Activated CD4-positive, alpha-beta T cell treated with anti-CD3 and anti-CD28 coated beads, Interleukin-2, Interleukin-6, amounts not matched to agents 100 ng/mL and 50 ng/mL, durations not matched to agents 16 hours and 8 hours (primary cell): ENCODE measurements at places on chromosomes 6 and 20.

DNA sequence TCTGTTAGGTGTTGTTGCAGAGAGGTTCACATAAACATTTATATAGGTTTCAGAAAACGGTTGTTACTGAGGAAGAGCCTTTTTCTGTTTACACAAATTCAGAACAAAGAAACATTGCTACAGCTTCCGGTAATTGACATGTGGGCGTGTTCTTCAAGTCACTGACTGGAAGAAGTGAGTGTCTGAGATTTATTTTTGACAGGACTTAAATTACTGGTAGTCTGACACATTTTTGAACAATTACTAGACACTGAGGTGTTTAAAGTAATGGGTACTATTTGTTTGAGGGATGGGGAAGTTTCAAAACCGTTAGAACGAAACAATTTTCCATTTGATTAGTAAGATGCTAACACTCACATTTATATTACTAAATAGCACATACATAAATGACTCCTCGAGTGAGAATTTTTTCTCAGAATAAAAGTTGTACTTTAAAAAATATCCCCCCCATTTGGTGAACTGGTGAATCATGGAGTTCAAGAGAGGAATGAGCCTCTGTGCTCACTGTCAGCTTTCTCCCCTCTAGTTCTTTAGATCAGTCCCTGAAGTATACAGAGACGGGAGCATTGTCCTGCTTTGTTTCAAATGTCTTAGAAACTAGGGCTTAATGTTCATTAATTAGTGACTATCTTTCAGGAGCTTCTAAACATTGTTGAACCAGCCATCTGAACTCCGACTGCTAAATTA is 98.7 kb downstream of the TSHZ2 start:
- DNase-seq, result peak; percentile 80

DNA sequence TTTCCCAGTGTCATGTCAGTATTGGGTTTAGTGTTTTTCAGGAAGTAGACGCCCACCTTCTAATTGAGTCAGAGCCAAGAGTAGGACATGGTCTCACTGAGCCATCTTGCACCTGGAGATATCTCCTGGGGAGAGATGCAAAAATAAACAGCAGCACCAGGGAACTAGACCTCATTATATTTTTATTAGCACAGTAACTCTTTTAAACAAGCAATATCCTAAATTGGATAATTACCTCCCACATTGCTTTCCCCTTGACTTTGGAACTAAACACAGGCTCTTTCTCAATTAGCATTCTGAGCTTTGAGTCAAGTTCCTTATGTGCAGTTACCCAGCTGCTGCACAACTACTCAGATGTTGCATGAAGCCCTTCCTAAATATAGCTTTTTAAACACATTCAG is 175.4 kb downstream of the IBTK start:
- no peak for DNase-seq

DNA sequence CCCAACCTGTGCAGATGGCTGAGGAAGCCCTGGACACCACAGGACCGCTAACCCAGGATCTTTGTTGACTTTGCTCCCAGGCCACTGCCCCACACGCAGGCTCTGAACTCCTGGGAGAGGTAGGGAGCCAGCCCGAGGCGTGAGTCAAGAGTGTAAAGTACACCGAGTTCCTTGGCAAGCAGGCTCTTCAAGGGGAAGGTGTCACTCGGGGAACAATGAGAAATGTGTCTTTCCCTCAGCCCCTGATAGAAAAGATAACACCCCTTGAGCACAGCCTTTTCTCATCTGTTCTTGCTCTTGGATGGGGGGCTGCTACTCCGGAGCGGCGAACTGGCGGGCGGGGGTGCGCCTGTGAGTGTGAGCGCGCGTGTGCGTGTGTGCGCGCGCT is 472 bp upstream of the EDN3 start:
- DNase-seq, result no peak

- no peak for DNase-seq
Observed at GRCh38 chr6:147769496-147770087, 261.1 kb downstream of the SAMD5 start.

GRCh38 chr20:34449674-34450592 is 66.3 kb upstream of the DYNLRB1 start:
- no peak for DNase-seq

- no peak for DNase-seq
Observed at GRCh38 chr6:56484669-56485068, 158.0 kb downstream of the DST start.

GRCh38 chr20:20395903-20396568 is 28.1 kb downstream of the INSM1 start:
- no peak for DNase-seq

- peak; percentile 86 for DNase-seq
Observed at GRCh38 chr6:16694781-16695578, 66.3 kb downstream of the ATXN1 start.

DNA sequence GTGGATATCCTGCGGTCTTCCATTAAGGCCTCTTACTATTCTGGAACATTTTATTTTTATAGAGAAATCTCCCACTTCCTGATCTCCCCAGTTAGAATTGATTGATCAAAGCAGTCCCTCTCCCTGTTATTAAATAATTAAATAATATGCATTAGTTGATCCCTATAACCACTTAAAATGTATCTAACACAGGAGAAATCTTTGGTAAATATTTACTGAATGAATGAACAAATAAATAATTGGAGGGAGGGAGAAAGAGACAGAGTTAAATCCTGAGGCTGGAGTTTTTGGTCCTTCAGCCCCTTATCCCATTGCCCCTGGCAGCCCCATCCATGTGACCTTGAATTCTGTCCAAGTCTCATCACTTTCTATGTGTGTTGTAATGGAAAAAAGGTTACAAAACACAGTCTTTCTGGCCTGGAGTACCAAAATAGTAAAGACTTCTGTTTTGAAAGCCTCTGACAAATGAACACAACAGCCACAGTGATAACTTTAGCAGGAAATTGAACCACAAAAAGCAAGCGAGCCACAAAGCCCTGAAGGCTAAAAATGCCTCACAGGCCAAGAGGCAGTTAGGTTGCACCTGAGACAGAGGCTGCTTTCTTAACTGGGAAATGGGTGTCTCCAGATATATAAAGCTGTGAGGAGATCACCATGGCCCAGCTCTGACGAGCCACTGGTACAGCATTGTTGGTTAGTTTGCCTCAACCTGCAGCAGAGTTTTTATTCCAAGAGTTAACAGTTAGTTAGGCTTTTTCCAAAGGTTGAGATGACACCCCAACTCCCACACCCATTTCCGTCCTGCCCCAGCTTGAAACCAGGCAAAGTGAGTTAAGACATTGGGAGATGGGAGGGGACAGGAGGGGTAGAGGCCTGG is 11.3 kb downstream of the NT5E start:
- peak; percentile 71 for DNase-seq

DNA sequence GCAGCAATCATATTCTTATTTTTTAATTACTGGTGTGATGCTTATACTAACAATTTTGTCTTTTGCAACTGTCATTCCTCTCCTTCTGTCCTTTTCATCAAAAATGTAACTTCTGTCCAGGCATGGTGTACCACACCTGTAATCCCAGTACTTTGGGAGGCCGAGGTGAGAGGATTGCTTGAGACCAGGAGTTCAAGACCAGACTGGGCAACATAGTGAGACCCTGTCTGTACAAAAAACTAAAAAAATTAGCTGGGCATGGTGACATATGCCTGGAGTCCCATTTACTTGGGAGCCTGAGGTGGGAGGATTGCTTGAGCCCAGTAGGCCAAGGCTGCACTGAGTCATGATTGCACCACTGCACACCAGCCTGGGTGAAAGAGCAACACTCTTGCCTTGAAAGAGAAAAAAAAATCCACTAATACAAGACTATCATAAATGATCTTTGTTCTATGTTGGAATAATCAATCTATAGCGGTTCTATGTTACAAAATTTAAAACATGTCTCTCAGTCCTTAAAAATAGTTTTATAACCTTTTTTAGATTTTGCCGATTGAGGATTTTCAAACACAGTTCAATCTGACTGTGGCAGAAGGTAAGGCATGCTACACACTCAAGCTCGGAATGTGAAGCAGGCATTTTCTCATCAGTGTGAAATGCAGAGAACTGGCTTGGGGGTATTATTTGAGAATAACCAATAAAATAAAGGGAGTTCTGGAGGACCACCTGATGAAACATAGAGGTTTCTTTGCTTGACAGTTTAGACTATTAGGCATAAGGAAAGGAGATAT is 70.4 kb downstream of the ENPP1 start:
- no peak for DNase-seq

- no peak for DNase-seq
Observed at GRCh38 chr20:38402816-38403215, 32.3 kb downstream of the SNHG17 start.

DNA sequence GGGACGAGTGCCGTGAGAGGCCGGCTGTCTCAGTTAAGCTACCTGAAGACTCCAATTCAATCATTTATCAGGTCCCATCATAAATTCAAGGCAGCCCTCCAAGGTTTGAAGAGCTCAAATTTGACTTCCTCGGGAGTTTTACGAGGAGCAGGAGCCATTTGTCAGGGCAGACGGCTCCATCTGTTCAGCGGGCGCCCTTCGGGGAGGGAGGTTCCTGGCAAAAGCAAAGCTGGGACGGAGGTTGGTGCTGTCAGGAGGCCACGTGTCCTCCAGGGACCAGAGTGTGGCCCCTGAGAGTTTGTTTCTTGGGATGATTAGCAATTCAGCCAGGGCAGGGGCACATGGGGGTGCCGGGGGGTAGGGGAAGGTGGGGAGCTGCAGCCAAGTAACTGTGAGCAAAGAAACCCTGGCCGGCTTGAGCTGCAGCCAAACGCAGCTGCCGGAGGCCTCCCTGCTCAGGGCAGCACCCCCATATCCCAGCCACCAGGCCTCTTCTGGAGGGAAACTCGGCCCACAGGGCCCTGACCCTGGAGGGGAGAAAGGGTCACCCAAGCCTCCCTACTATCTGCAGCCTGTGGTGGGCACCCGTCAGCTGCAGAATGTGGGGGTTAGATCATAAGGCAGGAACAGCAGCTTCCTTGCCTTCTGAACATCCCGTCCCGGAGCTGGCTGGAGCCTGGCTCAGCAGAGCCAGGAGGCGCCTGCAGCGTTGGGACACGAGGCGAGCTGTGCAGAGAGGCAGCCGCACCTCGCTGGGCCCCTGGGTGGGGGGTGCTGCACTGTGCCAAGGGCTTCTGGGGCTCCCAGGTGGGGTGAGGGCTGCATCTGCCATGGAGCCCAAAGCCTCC is 63.6 kb upstream of the GATA5 start:
- DNase-seq, result no peak

GRCh38 chr6:122428781-122429180 is 29.3 kb downstream of the HSF2 start:
- no peak for DNase-seq

DNA sequence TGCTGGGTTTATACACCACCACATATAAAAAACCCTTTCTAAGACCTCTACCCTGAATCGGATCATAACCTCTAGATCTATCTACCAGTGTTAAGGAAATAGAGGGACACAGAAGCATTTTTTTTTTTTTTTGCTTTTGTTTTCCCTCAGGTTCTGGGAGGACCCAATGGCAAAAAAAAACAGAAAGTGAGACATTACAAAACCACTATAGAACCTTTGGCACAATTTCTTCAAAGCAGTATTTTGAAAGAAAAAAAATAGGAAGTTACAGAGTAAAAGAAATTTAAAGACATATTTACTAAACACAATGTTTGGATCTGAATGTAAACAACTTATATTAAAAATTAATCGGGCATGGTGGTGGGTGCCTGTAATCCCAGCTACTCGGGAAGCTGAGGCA is 1258.7 kb upstream of the GJE1 start:
- DNase-seq, result no peak

GRCh38 chr6:166289207-166290060 is 18.8 kb downstream of the PRR18 start:
- no peak for DNase-seq

- DNase-seq, result peak; percentile 74
Observed at GRCh38 chr6:36769676-36770499, 69.4 kb downstream of the CPNE5 start.

- no peak for DNase-seq
Observed at GRCh38 chr6:150271501-150272263, 97.1 kb upstream of the IYD start.

DNA sequence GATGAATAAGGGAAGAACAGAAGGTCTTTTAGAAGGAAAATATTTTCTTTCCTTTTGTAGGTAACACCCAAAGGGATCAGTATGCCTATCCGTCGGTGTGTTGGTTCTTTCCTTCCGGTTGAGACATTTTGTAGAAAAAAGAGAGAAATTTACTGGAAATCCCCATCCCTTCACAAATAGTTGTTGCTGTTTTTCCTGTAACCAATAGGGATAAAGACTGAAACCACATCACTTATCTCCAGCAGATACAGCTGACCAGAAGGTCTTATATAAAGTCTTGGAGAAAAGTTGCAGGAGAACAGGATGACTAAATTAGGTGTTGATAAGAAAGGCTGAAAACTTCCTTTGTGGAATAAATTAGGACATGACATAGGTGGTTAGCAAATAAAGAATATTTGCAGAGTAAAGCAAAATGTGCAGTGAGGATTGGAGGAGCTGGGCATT is 14.8 kb upstream of the HLA-DRB1 start:
- no peak for DNase-seq

- no peak for DNase-seq
Observed at GRCh38 chr6:56624046-56624727, 18.5 kb downstream of the DST start.

DNA sequence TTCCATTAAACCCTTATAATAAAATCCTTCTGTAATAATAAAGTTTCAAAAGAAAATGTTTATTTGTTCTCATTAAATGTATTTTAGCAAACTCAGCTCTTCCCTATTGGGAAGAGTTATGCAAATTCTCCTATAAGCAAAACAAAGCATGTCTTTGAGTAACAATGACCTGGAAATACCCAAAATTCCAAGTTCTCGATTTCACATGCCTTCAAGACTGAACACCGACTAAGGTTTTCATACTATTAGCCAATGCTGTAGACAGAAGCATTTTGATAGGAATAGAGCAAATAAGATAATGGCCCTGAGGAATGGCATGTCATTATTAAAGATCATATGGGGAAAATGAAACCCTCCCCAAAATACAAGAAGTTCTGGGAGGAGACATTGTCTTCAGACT is 3.8 kb downstream of the IL17A start:
- no peak for DNase-seq

DNA sequence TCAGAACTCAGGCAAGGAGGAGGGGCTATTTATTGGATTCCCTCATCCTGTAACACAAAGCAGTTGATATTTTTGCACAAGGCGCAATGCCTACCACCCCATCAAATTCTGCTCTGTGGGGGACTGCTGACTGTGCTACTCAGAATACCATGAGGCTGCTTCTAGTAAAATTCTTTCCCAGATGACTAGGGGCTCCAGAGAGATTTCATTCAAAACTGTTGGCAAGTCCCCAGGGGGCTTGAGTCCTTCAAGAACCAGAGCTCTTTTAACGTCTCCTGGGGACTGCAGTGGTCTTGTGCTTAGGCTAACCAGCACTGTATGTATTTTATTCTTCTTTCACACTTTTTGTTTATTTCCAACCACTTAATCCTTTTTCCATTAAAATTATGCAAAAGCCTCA is 365.9 kb upstream of the AGPAT4 start:
- no peak for DNase-seq

GRCh38 chr6:139551376-139551775 is 176.9 kb upstream of the CITED2 start:
- no peak for DNase-seq

- DNase-seq, result no peak
Observed at GRCh38 chr20:62485062-62485700, 9.4 kb upstream of the GATA5 start.
